Lower lobe of right lung (tissue), 2 donors: ENCODE measurements at places on chromosomes 5 and 9.

DNA sequence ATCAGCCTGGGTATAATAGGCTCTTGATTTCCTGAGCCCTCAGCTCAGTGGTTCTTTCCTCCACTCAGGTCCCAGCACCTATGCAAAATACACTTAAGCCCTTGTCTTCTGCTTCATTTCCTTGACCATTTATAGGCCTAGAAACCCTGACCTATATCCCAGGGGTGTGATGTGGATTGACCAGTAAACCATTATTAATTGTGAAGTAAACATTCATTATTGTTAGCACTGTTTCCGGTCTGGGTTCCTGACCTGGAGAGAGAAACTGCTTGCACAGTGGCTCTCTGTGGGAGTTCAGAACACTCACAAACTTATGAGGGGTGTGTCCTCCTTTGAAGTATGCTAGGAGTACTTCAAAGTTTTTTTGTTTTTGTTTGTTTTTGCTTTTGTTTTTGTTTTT, 19.6 kb upstream of the TOMM5 start:
- DNase-seq: no peak

DNA sequence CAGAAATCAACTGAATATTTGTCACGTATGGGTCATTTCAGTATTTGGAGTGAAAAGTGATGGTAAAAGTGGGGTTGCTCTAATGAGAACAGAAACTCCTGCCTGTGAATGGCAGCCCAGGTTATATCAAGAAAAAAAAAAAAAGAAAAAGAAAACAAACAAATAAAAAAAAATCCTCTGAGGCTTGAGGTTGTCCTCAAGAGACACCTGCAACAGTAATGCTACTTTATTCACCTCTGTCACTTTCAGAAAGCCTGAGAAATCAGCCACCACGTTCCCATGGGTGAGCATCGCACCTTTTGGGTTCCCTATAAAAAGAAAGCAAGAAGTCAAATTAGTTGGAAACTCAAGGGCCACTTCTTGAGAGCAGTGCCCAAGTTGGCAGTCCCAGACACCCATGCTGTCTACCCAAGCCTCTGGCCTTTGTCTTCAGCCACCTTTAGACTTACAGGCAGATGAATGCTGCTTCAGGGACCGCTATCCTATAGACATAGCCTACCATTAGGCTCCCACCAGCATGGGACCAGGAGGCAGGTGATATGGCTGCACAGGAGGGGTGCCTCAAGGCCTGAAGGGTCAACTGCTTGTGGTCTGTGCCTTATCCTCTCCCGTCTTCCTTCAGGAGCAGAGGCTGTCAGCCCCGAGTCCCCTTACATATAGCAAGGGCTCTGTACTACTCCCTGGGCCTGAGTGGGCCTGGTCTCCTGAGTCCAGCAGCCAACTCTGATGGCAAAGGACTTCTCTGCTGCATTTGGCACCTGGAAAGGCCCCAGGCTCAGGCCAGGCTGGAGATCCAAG, 31.1 kb upstream of the MEIKIN start:
- no peak for DNase-seq

DNA sequence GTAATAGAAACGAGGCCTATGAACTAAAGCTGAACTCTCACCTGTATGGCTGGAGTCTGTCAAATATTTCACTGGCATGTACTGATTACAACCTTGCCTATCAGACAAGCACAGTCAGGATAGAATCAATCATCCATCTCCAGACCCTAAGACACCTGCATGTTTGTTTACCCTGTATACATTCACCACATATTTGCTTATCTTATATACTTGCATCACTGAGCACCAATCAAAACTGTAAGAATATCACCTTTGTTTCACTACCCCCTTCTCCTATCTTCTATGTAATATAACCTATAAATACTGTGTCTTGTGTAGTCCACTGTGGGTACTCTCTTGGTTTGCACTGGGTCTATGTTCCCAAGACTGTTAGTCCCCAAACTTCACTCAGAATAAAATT, 1085.7 kb downstream of the TAF11L14 start:
- no peak for DNase-seq

- no peak for DNase-seq
Measured at GRCh38 chr5:151139015-151139414, 18.6 kb downstream of the ANXA6 start.

- DNase-seq: no peak
Measured at GRCh38 chr9:131036529-131037334, 27.8 kb downstream of the LAMC3 start.

DNA sequence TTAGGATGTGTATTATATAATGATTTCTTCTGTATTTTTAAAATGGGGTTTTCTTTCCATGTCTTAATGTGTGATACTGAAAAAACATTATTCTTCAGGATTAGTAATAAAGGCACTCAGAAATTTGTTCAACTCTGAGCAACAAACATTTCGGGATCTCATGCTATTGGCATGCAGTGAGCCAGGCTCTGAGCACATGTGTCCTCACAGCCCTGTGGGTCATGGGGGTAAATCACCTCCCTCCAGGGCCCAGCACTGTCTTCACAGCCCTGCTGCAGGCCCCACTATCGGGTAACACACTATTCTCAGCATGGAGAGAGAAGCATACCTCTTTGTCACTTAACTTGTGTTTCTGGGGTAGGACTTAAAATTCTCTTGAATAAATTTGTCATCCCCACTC, 14.0 kb downstream of the TMEM174 start:
- DNase-seq: no peak

GRCh38 chr5:106601620-106602019, 1069.1 kb downstream of the EFNA5 start:
- DNase-seq: no peak

- DNase-seq: no peak
Measured at GRCh38 chr5:36152324-36153297, 700 bp downstream of the SKP2 start.

DNA sequence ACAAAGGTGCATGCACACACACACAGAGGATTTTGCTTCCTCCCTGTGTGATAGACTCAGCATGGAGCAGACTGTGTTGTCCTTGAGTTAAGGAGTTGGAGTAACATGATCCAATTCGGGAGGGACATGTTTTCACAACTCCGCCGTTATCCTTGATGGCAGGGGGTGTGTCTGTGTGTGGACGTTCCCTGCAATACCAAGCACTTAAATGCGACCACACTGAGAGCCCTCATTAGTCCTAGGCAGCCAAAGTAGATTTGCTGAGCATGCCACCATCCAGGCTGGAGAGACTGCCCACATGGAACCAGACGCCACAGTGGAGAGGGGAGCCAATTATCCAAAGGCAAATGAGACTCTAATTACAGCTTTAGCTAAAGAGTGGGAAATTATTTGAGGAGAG, 140.1 kb downstream of the DOCK2 start:
- no peak for DNase-seq

GRCh38 chr5:149938791-149939358, 5.7 kb downstream of the PDE6A start:
- DNase-seq: no peak

- DNase-seq: no peak
Measured at GRCh38 chr9:134411440-134412297, 85.4 kb downstream of the RXRA start.

GRCh38 chr5:61626639-61627282, 294.7 kb downstream of the ZSWIM6 start:
- no peak for DNase-seq

GRCh38 chr9:112783551-112783954, 33.0 kb downstream of the SNX30 start:
- no peak for DNase-seq

DNA sequence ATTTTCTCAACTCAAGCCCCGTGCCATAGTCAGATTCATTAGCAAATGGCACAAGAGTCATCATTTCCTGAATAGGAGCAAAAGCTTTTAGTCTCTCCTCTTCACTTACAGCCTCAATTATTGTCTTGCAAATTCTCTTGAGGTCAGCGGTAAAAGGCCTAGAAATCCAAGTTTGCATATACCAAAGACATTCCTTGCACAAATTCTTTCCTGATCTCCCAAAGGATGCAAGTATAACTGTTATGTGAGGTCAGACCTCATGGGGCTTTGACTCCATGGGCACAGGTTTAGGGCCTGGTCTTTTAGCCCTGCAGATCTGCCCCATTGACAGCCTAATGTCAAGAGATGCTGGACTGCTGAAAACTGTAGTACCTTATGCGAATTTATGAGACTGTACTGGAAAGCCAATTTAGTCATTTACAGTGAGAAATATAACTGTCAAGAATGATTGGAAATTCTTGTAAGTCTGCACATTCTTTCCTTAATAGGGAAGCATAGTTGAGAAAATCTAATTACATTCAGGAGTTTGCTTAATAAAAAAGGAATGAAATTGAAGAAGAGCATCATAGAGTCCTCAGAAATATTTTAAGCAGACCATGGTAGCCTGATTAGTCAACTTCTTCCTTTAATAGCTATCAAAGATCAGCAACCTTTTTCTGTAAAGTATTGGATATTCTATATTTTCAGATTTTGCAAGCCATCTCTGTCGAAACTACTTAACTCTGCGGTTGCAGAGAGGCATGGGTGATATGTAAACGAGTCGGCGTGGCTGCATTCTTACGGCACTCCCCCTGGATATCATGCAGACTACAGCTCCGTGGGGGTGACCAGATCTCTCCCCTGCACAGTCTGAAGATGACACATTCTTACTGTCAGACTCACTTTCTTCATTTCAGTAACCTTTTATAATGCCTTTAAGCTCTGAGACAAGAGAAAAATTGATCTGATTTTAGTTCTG, 45.2 kb downstream of the GCNT4 start:
- no peak for DNase-seq

DNA sequence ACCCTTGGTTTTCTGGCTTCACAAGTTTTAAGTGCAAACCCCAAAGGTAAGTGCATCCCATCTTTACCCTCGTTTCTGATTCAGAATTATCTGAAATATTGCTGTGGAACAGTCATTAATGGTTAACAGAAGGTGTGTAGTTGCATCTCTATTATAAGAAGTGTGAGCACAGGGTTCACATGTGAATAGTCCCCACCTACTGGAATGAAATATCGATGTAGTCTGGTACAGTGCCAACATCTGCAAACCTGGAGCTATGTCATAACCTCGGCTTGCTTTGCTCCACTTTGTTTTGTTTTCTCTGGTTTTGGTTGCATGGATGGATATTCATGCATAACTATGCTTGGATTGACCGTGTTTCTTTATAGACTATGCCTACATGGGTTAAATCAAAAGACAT, 12.6 kb downstream of the HTR4 start:
- no peak for DNase-seq

DNA sequence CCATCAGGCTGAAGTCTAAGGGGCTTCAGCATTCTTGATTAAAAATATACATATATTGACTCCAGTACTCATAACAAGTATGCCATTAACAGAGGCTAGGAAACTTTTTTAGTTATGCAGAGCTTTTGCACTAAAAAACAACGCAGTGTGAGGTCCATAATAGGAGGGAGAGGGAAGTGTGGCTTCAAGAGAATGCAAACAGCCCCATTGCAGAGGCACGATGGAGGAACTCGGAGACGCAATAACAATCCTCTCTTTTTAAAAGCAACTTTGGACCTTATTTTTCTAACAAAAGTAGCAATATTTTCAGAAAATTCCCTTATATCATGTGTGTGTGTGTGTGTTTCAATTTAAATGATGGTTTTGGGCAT, 150.0 kb upstream of the PTCH1 start:
- no peak for DNase-seq

- no peak for DNase-seq
Measured at GRCh38 chr5:146521403-146522106, 5.6 kb upstream of the GPR151 start.

DNA sequence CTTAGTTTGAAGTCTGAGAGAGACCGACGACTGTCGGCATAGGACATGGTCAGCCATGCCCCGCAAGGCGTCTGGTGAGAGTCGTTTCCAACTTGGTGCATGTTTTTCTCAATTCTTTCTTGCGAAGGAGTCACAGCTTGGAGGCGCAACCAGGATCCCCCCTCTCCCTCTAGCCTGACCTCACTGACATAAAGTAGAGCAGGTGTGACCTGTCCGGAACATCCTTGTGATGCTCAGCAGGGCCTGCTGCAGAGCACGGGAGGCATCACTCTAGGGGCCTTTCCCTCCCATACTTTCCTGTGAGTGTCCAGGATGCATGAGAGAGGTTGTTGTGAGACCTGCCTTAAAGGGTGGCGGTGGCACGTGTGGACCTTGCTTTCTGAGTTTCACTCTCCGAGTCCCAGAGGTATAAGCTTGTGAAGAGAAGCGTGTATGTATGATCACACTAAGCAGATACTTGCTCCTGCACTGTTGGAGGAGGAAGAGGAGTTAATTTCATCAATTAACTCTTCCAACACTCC, 5.0 kb downstream of the TENT4A start:
- no peak for DNase-seq

DNA sequence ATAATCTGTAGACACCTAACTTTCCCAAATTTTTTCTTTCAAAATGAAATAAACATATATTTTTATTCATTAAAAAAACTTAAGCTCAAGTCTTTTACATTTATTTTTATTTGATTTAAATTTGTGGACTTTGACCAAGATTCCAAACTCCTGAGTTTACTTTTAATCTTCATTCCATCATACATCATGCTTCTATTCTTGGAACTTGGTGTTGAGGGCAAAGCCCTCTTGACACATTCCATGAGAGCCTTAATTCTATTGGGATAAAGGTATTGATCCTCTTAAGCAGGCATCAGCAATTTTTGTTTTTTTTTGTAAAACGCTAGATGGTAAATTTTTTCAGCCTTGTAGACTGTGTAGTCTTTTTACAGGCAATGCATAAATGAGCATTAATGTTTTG, 53.6 kb downstream of the FBXO4 start:
- no peak for DNase-seq

- DNase-seq: no peak
Measured at GRCh38 chr5:78534148-78534904, 114.2 kb downstream of the LHFPL2 start.

DNA sequence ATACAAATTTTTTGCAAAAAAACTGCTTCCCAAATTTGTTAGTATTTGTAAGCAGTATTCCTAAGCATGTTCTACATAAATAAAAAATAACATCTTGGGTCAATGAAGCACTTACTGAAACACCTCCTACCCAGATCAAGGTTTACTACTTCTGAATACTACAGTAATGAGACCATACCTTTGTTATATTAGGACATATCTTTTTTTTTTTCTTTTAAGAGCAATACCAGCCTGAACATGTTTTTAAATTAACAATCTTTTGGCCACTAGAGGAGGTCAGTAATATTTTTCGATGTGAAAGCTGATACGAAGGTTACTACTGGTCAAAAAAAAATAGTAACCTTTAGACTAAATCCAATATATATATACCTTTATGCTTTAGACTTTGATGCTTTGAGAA, 72.7 kb downstream of the CERT1 start:
- DNase-seq: no peak

- no peak for DNase-seq
Measured at GRCh38 chr5:65883461-65883860, 42.9 kb upstream of the ERBIN start.
